Cortex of kidney (tissue), 1 donor: ENCODE measurements at places on chromosomes 5 and 9.

DNA sequence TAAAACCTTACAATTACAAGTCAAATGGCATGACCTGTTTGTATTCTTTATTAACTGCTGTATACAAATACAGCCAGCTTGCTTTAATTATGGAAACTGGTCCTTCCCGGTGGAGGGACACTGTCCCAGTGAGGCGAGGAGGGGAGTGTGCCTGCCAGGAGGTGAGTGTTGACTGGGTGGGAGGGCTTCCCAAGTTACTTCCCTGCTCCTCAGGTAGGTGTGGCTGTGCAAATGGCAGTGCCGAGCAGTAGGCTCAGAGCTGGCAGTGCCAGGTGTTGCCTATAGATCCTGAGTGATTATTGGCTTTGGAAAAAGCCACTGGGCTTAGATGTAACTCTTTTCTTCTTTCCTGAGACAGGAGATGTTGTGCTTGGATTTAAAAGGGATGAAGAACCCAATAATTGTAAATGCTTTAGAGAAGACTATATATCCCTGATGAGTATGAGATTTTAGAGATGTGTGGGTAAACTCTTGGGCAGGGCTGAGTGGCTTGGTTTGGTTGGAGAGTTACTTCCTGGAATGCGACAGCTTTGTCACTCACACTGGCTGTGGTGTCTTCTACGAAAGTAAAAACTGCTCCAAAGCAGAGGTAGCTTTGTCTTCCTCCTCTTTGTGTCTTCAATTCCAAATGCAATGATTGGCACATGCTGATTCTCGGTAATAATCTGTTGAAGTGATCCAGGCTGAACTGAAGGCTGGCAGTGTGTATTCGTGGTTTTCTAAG is 43.7 kb downstream of the GLRX start:
- no peak for DNase-seq

DNA sequence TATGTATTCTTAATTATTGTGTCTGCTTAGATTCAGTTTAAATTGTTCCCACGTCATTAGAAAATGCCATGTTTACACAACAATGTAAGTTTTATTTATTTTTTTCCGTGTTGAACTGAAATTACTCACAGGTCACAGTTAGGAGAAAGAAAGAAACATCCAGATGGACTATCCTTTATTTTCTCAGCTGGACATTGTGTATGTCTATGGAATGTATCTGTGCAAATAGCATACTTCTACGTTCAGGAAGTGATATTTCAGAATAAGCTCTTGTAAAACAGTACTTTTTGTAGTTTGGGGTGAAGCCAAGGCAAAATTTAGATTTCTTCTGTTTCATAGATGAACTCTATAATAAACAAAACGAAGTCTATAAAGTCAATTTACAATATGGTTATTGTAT is 249.0 kb upstream of the ZNF608 start:
- DNase-seq = no peak

- no peak for DNase-seq
These were observed 23.9 kb downstream of the ISOC1 start for GRCh38 chr5:129118405-129118804.

GRCh38 chr5:68688547-68688946 is 405.3 kb upstream of the SLC30A5 start:
- no peak for DNase-seq

GRCh38 chr9:128323212-128323730 is 632 bp downstream of the COQ4 start:
- no peak for DNase-seq

DNA sequence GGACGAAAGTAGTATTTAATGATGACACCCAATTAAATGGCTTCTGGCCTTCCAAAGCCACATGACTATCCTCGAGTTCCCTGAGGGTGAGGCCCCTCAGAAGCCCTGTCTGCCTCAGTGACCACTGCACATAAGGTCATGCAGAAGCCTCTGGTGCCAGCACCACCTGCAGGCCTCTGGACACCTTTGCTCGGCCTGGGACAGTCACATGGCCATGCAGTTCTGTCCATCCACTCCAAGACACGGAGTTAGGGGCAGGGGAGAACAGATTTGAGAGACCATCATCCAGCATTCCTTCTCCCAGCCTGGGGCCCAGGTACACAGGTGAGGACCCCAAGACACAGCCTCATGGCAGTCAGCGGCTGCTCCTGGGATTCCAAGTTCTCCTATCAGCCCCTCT is 145.0 kb downstream of the ROR2 start:
- DNase-seq = no peak

DNA sequence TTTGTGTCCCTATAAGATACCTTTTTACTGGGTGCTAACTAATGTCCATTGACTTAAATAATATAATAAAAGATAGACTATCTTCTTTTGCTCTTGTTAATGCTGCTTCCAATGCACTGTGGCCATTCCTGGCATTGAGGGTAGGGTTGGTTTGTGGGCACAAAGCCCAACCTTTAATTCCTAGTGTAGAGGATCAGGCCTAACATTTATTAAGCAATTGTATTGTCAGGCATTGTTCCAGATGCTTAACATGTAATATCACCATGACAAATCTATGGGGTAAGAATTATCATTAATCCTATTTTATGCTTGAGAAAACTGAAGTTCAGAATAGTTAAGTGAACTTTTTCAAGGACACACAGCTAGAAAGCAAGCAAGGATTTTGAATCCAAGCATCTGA is 60.4 kb upstream of the GPBP1 start:
- no peak for DNase-seq

DNA sequence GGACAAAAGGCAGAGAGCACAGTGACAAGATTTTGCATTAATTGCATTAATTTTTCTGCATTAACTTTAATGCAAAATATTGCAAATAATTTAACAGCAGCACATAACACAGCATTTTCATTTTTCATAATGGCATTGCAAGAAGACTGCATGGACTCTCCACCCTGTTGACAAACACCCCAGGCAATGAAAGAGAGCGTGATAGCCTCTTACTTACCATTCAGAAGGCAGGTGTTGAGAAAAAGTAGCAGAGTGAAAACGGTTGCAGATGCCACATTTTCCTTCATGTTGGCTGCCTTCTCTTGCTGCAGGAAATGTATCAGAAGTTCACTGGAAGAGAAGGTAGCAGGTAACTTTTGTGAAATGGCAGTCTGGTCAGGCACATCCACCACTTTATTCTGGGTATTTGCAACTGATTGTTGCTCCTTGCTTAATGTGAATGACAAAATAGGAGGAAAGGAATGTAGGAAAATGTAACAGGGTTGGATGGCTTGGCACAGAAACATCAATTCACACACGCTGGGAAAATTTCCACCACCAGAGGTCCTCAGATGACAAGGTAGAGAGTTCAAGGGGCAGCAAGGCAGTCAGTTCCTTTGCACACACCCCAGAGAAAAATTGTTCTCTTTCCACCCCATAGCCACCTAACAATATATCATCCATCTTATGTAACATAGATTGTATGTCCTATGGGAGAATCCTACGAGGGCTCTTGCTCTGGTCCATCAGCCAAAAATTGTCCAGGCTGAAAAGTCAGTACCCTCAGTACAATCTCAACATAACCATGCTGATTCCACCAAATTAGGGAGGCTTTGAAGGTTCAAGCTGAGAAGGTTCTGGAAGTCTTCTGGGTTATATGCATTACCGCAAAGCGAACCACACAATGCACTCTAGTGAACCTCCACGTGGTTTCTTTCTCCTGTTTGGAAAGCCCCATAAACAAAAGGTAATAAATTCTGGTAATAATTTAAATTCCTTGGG is 41.9 kb upstream of the AGXT2 start:
- DNase-seq = no peak

- no peak for DNase-seq
These were observed 1953.9 kb upstream of the CDH6 start for GRCh38 chr5:29239606-29240005.

DNA sequence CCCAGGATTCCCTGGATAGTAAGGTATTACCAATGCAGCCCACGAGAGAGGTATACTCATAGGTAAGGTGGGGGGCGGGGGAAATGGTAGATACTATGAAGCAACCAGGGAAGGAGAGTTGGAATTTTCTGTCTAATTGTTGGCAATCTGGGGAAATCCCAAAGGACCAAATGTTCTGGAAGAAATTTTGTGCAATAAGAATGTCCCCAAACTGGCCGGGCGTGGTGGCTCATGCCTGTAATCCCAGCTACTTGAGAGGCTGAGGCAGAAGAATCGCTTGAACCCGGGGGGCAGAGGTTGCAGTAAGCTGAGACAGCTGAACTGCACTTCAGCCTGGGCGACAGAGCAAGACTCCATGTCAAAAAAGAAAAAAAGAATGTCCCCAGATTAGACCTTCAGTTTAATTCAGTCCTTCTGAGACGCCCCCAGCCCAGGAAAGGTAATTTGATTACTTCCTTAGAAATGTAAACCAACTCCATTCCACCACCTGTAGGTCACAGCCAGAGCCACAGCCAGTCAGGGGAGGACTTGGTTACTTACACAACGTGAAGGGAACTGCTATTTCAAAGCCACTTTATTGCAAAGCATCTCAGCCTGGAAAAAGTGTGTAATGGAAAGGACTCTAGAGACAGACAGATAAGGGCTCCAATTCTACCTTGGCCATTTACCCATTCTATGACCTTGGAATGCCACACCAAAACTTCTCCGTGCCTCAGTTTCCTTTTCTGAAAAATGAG is 50.0 kb upstream of the KLF4 start:
- no peak for DNase-seq

DNA sequence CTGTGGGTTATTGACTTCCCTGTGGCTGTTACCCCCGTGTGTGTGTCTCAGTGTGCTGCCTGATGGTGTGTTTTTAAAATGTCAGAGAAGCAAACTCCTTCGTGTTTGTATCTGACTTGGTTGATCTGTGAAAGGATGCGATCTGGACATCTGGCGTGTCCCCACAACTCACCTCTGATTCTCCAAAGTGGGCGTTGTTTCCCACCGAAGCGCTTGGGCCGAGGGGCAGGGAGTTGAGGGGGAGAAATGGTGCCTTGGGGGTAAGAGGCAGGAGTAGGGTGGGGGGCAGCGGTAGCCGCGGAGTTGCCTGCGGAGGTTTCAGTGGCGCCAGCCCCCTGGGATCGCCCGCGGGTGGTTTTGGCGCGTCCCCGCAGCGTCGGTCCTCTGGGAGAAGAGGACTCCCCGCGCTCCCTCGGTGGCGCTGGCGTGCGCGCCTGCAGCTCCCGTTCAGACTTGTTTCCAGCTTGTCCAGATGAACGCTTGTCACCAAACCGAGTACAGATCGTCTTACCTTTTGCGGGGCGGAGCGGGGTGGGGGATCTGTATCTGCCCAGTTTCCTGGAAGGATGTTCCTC is 1.1 kb downstream of the MAST4 start:
- no peak for DNase-seq

GRCh38 chr9:21053851-21054250 is 22.4 kb upstream of the HACD4 start:
- no peak for DNase-seq

GRCh38 chr9:14198047-14198840 is 115.7 kb downstream of the NFIB start:
- no peak for DNase-seq

DNA sequence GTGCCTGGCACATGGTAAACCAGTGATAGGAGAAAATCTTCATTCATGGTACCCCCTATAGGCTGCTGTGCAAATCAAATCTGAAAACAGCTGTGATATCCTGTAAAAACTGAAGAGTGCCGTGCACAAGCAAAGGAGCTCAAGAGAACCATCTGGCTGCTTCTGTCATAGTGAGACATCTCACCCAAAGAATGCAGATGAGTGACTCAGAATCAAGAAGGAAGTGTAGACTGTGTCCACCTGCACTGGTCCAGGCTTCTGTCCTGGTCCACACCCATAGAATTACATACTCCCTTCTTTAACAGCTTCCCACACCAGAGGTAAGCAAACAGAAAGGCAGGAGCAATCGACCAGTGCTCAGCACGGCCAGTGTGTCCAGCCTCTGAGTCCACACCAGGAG is 195.9 kb downstream of the ASTN2 start:
- DNase-seq = no peak

GRCh38 chr5:139017624-139018023 is 142.5 kb upstream of the LRRTM2 start:
- no peak for DNase-seq

DNA sequence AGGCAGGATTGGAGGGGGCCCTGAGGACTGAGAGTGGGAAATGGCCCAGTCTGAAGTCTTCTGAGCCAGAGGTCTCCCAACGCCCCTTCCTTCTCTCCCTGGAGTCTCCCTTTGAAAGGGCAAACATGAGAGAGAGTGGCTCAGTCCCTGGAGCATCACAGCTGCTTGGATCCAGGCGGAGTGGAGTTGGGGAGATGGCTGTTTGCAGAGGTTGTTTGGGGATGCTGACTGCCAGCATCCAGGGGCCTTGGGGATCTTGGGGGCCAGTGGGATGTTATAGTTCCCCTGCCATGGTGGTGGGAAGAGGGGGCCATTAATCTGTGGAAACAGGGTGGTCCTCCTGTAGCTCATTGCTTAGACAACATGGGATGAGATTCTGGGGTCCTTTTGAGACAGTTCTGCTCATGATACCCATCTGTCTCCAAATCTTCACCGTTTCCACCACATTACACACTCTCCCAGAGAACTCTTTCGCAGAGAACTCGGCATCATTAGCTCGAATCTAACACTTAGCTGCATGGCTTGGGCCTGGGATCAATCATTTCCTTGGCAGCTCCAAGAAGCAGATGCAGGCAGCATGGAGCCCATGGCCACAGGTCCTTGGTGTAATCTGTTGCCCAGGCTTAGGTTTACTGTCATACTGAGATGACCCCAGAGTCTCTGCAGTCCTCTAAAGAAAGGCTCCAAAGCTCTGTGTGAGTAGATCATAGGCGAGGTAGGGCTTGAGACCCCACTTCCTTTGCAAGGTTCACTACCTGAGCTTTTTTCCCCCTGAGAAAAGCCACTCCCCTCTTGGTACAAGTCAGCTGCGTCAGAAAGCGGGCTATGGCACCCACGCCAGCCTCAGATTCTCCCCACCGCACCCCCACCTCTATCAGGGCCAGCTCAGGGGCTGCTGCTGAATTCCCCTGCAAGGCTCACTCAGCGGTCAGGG is 54.4 kb upstream of the SH3PXD2B start:
- no peak for DNase-seq

DNA sequence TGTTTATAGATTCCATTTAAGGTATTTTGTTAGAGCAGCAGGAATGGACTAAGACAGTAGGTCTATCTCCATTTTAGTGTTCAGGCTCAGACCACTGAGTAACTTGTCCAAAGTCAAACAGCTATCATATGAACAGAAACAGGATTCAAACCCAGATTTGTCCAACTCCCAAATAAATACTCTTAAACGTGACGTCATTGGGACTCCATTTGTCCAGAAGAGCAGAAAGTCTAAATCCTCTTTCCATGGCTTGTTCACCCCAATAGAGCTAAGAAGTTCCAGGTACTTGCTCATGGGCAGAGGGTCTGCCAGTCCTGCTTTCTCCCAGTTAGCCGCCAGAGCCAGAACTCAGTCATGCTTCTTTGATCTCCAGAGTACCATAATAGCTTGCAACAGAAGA is 16.3 kb upstream of the VLDLR start:
- DNase-seq = no peak

DNA sequence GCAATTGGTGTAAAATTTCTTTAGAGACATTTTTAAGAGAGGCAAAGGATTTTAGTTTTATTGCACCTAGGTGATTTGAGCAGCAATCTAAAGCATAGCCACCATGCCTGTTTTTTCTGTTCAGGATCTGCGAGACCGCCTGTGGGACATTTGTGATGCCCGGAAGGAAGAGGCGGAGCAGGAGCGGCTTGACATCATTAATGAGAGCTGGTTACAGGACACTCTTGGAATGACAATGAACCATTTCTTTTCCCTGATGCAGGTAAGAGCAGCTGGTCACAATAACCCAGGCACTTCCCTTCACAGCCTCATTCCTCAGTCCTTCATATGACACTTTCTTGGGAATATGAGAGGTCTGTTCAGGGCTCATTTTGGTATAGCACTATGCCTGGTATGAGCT is 103.2 kb upstream of the IL7R start:
- no peak for DNase-seq

- no peak for DNase-seq
These were observed 4.4 kb upstream of the OR2S2 start for GRCh38 chr9:35962126-35962906.
